ENCODE measurements at places on chromosomes 5 and 9.

GRCh38 chr9:69582018-69582417 lies 90.2 kb downstream of the APBA1 start:
- DNase-seq: no peak

- DNase-seq: no peak
Observed at GRCh38 chr9:89845862-89846261, 241.1 kb downstream of the GADD45G start.

- no peak for DNase-seq
Observed at GRCh38 chr5:72917371-72917776, 38.5 kb upstream of the FCHO2 start.

DNA sequence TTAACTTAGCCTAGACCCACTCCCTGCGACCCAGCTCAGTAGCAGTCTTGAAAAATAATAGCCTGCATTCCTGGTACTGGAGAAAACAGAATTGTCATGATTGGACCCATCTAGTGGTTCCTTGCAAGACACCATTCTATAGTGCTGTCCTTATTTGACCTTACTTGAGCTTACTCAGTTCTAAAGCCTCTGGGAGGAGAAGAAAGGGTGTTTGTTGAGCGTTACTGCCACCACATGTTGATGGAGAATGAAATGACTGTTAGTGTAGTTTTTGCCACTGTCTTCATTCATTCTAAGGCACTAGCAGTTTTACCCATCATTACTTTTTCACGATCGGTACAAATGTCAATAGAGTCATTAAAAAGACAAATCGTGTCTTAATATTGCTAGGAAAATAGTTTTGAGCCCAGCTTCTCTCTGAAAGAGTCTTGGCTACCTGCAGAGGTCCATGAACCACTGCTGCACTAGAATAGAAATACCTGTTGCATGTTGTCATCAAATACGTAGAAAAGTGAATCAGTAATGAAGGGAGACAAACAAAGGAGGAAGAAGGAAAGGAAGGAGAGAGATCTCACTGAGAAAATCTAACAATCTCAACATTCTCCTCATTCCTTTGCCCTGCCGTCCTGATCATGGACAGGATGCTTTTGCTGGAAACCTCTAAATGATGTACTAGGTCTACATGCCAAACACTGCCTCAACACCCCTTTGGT lies 96.0 kb downstream of the LIX1 start:
- no peak for DNase-seq

- DNase-seq: no peak
Observed at GRCh38 chr5:10788358-10788757, 27.3 kb upstream of the DAP start.

DNA sequence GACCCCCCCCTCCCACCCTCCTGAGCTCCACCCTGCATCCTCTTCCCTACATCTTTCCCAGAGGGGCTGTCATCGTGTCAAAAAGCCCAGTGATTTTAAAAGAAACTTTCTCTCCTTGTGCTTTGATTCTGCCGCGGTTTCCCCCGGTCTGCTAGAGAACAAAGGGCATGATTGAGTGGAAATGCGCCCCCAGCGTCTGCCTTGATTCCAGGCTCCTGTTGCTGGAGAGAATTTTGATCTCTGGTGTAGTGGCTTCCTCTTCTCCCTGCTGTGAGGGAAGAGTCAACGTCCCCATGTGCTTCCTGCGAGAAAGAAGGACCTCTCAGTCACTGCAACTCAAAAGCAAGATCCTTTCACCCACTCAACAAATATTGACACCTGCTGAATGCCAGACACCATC lies 61.9 kb upstream of the RAPGEF1 start:
- DNase-seq: no peak

GRCh38 chr9:83379045-83379444 lies 159.2 kb downstream of the FRMD3 start:
- no peak for DNase-seq

Data from NCI-H2029 (cell line).